Activated T-helper 17 cell treated with anti-CD3 and anti-CD28 coated beads, Interleukin-2, amount 50 U/mL, for 72 hours (primary cell): ENCODE measurements at places on chromosomes 6 and 20. TPM values are rescaled to one million over a fixed set of nuclear protein-coding genes. Genes with fewer than 3 reads are reported as not detected.

DNA sequence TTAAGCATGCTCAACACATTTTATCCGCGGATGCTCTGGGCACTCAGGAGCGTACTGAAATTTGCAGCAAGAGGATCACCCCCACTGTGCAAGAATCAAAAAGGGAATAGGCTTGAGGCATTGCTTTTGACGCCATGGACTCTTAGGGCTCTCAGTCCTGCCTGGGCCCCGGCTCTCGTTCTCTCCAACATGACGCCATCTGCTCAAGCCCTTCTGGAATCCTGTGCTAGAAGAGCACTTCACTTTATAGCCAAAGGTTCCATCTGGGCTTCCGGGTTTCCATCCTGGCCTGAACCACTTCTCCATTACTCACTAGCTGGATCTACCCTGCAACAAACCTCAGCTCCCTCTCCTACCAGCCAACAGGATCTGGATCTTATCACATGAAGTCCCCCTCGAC is 105.3 kb downstream of the FOXF2 start:
- no peak for ATAC-seq

Gene C6orf163
- 3.0 TPM for total RNA-seq

Gene TRIM10
- total RNA-seq = not detected

Gene ZBTB46
- total RNA-seq = 0.54 TPM

DNA sequence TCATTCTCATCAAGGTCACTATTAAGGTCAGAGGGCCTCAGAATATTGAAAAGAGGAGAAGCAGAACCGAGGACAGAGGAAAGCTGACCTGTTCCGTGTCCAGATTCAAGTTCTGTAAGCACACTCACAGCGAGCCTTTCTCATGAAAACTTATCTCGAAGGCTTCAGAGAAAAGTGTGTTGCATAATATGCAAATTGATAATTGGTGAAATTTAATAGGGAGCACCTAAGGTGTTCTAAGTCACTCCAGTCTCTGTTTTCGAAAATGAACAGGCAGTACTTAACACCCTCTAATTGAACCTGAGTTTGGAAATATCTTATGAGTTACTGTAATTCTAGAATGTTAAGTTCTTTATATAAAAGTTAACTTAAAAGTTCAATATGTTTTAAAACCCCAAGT is 181.2 kb upstream of the PDE10A start:
- no peak for ATAC-seq

DNA sequence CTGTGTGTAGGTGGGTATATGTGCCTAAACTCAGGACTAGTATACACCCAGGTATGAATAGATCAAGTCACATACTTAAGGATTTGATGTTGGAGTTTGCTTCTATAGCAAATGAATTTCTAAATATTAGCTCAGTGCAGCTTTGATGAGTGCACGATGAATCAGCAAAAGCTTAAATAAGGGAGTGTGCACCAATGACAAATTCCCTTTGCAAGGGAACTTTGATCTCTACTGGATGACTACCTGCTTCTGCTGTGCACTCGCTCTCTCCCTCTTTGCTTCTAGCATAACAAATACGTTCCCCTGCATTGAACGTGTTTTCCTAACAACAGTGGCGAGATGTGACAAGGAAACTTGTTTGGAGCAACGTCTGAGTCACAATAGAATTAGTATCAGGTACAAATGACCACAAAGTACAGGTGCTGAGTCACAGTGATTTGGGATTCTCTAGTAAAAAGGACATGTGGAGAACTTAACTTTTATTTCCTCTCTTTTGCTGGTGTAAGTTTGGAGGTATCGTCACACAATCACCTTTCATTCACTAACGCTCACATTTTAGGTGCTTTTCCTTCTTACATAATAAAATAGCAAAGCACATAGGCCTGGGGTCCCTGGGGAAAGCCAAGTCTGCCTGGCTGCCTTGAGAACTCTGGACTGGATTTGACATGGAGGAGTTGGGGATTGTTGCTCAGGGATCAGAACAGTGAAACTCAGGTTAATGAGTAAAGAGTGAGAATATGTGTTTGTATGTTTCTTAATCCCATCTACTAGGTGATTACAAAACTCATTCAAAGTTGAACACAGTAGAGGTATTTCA is 49.7 kb downstream of the KLHL31 start:
- peak; percentile 66 for ATAC-seq
